ENCODE measurements at places on chromosomes 12 and 14.

GRCh38 chr12:109304485-109304884 is 4.6 kb downstream of the FOXN4 start:
- DNase-seq = peak; percentile 6

DNA sequence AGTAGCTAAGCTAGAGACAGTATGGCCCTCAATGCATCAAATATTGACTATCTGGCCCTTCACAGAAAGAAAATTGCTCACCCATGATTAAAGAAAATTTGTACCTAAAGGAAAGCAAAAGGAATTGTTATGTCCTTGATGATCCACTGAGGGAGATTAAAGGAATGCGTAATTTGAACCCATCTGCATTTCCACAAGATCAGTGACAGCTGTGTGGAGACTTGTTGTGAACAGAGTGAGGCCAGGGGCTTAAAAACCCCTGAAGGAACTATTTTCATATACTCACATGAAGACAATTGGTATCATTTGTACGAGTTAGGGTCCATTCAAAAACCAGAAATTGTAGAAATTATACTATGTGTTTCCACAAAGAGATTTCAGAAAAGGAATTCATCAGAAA is 1908.1 kb upstream of the SEL1L start:
- no peak for DNase-seq

GRCh38 chr12:47698055-47698454 is 7.8 kb downstream of the RPAP3 start:
- no peak for DNase-seq

- DNase-seq = no peak
Observed at GRCh38 chr12:14275886-14276285, 89.6 kb upstream of the ATF7IP start.

DNA sequence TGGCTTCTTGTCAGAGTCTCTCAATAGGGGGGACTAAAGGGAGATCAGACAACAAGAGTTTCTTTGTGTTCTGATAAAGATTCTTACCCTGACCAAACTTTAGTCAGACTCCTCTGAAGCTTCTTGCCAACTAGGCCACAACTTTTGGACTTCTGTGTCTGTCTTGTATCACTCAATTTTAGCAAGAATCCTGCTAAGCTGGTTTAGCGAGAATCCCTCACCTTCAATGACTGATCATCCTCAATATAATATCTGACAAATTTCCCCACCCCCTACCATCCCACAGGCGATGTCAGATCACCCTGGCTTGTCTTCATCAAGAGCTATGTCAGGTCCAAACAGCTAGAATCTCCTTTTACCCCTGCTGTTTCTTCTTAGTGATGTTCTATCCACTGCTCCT is 215.2 kb downstream of the RASSF9 start:
- DNase-seq = no peak

- no peak for DNase-seq
Observed at GRCh38 chr14:95519699-95520098, 3.2 kb upstream of the SYNE3 start.

- DNase-seq = no peak
Observed at GRCh38 chr12:3236345-3237187, 159.4 kb downstream of the TSPAN9 start.

Measured in NCI-H1105 treated with DMSO at 0.1 percent for 48 hours (cell line).